ENCODE measurements at places on chromosomes 1 and 21.

DNA sequence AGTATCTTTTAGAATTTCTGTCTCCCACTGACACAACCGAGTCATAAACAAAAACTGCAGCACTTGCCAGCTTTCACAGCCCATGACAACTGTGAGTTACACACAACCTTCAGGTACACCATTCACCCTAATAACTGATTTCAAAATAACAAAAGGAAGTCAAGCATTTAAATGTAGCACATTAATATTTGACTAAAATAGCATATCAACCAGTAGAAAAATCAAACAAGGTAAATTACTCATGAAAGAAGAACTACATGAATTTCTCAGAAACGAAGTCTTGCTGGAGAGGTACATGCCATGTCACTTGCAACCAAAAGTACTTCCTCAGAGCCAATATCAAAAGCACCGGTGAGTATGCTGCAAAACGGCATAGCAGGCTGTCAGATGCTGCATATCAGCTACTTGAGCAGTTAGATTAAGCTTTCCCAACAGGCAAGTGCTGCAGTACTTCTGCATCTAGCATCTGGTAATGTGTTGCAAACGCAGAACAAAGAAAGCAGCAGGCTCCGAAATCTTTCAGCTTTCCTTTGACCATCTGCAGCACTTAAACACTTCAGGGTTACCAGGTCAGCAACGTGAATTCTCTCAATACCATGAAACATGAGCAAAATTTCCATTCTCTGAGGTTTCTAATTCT, 223.2 kb downstream of the SMYD3 start:
- DNase-seq, result no peak

- no peak for DNase-seq
These were observed 299.3 kb upstream of the VAMP3 start for GRCh38 chr1:7471836-7472235.

- DNase-seq, result no peak
These were observed 3.6 kb downstream of the OTUD7B start for GRCh38 chr1:150006881-150007421.

- no peak for DNase-seq
These were observed 31.6 kb downstream of the CD1D start for GRCh38 chr1:158212320-158212719.

DNA sequence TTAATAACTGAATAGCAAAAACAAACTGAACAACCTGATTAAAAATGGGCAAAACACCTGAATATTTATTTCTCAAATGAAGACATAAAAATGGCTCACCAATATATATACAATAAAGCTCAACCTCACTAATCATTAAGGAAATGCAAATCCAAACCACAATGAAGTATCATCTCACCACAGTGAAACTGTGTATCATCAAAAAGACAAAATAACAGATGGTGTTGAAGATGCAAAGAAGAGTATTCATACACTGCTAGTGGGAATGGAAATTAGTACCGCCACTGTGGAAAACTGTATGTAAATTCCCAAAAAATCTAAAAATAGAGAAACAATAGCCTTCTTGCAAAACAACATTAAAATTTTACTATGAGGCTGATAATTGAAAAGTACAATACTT, 1660.1 kb upstream of the B3GALT2 start:
- DNase-seq, result no peak

DNA sequence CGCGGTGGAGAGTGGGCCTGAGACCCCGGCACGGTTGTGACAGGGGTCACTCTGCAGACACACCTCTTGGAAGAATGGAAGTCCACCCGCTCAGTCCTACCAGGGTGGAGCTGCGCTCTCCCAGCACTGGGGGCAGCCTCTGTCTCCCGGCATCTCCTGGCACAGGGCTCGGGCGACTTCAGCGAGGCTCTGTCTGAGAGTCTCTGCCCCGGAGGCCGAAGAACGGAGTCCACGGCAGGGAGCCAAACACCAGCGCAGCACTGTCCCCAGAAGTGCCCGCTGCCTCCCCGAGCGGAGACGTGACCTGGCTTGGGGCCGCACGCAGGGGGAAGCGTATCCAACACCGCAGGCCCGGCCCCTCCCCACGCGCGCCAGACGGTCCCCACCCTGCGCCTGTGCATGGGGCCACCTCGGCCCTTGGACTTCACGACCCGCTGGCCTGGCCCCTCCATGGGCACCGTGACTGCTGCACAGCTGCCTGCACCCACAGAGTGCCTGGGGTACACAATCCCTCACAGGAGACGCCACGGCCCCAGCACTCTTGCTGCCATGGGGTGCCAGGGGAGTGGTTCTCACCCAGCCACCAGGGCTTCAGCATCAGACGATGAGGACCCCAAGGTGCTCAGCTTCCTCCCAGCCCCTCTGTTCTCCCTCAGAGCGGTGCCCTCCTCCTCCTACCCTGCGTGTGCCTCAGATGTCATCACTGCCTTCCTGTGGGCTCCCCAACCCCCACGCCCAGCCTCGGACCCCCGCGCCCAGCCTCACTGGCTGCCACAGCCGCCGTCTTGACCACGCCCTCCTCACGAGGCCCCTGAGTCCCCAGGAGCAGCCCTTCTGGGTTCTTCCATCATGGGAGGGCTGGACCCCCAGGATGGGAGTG, 14.9 kb upstream of the RNF223 start:
- DNase-seq, result no peak

DNA sequence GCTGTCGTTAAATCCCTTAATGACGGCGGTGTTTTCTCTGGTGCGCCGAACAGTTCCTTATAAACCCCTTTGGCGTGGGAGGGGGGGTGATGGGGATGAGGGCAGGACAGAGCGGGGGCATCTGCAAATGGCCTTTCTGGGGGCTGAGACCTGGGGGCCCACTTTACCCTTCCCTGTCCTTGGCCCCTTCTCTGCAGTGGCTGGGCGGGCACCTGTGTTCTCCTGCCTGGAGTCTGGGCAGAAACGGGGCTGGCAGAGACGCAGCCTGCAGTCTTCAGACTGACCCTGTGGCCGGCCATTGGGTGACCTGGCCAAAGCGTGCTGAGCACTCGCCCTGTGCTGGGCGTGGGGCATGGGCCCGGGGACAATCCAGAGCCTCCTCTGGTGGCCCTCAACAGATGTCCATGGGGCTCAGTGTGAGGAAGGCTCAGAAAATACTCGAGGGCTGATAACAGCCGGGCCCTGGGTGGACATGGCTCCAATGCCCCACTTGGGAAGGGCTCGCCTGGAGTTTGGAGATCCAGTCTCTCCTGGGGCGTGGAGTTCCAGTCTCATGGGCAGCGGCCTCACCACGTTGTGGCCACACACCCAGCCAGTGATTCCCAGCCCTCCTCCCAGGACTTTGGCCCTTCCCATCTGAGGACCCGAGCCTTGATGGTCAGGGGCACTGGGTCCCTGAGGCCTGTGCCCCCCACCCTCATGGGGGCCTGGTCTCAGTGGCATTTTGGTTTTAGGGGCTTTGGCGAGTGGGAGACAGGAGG, 50.8 kb upstream of the ACTRT2 start:
- DNase-seq, result no peak

GRCh38 chr1:204227351-204227750, 13.6 kb upstream of the GOLT1A start:
- no peak for DNase-seq

- no peak for DNase-seq
These were observed 20.2 kb upstream of the SLFNL1 start for GRCh38 chr1:41041614-41042270.

- no peak for DNase-seq
These were observed 83.1 kb downstream of the PRDM16 start for GRCh38 chr1:3152143-3152542.

- no peak for DNase-seq
These were observed 14.4 kb downstream of the CCDC190 start for GRCh38 chr1:162846256-162847212.

GRCh38 chr1:30856260-30856790, 52.2 kb downstream of the SDC3 start:
- no peak for DNase-seq
